Colonic mucosa (tissue), 4 donors: ENCODE measurements at places on chromosomes 6 and 20.

DNA sequence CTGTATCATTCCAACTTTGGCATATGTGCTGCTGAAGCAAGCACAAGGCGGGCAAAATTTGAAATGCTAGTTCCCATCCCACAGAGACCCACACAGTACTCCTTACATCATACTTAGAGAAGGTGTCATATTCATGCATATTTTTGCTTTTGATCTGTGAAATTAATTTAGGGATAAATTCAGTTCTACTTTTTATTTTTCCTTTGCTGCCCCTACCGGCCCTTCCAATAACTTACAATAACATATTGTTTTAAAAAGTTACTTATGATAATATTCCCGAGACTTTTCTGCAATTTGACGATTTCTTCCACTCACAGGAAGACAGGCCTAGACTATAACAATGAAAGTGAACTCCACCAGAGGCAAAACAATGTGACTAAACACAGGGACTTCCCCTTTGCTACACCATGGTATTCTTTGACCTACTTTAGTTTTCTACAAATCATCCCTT lies 35.0 kb downstream of the SESN1 start:
- no peak for DNase-seq

DNA sequence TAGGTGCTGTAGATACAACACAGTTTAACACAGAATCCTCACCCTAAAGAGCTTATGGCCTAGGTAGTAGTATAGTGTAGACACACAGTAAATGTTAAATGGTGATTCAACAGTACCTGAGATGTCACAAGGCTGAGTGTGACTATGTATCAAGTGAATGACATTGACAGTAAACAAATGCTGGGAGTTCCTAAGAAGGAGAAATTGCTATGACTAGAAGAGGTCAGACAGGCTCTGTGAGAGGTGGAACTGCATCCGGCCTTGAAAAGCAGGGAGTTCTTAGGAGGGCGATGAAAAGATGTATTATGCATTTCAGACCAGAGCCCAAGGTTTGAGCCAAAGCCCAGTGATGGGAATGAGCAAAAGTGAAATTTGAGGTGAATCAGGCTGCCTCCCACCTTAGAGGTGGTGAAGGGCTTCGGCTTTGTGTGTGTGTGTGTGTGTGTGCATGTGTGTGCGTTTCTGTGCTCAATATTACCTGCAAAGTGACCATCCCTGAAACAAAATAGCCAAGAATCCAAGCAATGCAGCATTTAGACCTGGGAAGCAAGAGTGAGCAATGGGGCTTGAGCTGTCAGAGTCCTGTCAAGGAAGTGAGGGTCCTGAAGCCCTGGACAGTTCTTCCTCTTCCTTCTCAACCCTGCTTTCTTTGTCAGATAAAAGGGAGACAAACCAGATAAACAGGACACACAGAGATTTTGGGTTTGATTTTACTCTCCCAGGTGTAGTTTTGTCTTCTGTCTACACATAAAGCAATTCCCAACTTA lies 32.3 kb upstream of the CITED2 start:
- no peak for DNase-seq

- DNase-seq = no peak
Measured at GRCh38 chr6:44559486-44560270, 172.2 kb downstream of the CDC5L start.

- no peak for DNase-seq
Measured at GRCh38 chr20:38214256-38215193, 46.0 kb downstream of the KIAA1755 start.

DNA sequence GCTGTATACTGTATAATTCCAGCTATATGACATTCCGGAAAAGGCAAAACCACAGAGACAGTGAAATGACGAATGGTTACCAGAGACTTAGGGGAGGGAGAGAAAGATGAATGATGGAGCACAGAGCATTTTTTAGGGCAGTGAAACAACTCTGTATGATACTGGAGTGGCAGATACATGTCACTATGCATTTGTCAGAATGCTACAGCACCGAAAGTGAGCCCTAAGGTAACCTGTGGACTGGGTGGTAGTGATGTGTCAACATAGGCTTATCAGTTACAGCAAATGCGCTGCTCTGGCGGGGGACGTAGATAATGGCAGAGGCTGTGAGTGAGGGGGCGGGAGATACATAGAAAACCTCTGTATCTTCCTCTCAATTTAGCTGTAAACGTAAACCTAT lies 201.3 kb upstream of the SSTR4 start:
- no peak for DNase-seq

DNA sequence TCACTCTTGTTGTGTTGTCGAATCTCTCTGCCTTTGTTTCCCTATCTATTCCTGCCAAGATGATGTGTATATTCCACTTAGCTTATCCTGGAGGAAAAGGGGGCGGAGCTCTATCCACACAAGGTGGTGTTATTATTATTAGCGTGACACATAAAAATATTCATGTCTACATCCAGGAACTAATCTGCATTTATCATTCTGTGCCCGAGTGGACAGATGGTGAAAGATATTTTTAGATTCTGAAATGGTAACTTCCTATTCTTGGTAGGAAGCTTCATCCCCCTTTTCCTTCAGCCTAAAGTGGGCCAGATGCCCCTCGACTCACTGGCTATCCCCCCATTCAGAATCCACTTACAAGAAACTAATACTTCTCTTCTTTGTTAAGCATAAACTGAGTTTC lies 2.0 kb downstream of the XKR7 start:
- DNase-seq = no peak

DNA sequence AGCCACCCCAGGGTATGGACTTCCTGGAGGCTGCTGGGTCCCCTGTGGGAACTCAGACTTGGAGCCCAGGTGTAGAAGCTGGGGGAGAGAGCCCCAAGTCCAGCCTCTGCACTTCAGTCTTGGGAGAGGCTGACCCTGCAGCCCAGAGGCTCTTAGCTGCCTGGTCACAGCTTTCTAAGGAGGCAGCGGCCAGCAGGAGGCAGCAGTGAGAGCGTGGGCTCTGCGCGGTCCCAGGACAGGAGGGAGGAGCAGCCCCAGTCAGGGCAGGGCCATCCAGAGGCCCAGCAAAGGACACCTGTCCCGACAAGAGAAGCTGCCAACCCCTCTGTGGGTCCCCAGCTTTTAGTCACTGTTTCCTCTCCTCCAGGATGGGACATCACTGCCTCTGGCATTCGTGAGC lies 9.4 kb downstream of the TREML2 start:
- DNase-seq = peak; percentile 36

GRCh38 chr20:5989539-5989938 lies 39.1 kb downstream of the MCM8 start:
- DNase-seq = no peak

DNA sequence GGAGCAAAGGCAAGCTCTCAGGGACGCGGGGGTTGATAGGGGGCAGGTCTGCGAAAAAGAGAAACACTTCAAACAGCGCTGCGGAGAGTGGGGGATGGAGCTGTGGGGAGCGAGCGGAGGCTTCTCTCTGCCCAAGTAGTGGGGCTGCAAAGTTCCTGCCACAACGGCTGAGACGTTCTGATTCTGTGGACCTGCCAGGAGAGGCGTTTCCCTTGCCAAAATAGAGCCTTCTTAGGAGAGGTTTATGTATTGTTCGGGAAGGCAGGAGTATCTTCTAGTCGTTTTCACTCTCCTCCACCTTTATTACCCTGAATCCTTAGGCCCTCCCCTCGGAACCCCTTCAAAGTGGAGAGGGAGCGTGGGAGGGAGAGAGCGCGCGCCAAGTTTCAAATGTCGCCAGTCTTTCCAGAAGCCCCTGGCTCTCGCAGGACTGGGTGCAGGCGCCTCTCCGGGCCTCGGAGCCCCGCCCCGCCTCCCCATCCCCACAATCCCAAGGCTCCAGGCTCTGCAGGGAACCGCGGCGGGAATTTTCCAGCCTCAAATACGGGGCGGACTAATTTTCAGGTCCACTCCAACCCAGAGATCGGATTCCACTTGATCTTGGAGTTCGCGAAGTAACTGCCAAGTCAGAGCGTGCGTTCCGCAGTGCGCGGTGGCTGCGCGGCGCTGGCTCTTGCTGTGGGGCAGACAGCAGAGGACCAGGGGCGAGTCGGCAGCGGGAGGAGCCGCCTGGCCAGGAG lies 10.0 kb upstream of the POU3F2 start:
- no peak for DNase-seq

- no peak for DNase-seq
Measured at GRCh38 chr6:1423578-1423977, 34.2 kb downstream of the FOXF2 start.

- DNase-seq = no peak
Measured at GRCh38 chr20:48782901-48783308, 44.9 kb downstream of the PREX1 start.

- no peak for DNase-seq
Measured at GRCh38 chr6:144140867-144141266, 9.4 kb upstream of the STX11 start.

GRCh38 chr6:70163795-70164194 lies 139.1 kb downstream of the COL9A1 start:
- no peak for DNase-seq

DNA sequence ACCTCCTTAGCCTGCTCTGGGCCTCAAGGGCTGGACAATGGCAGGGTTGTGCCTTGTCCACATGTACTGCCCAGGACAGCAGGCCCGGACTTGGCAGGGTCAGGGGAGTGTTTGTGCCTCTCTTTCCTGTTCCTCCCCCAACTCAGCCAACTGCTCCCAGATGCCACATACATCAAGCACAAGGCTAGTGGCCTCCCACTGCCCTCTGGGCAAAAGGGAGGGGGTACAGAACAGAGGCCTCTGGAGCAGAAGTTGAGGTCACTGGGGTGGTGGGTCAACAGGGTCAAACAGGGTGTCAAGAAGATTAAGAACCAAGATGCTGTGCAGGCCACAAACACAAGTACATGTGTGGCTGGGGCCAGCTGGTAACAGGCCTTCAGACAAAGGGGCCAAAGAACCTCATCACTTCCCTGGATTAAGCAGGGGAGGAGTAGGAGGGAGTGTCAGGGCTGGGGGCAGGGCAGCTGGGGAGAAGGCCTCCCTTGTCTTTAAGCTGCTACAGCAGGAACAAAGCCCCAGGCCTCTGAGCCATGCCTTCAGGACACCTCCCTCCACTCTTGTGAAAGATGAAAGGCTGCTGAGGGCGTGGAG lies 36.0 kb downstream of the KCNK5 start:
- no peak for DNase-seq

GRCh38 chr20:63447320-63447719 lies 25.1 kb downstream of the KCNQ2 start:
- DNase-seq = no peak

GRCh38 chr20:63095718-63096654 lies 89.2 kb upstream of the BHLHE23 start:
- no peak for DNase-seq

GRCh38 chr20:50029697-50030461 lies 47.1 kb downstream of the SNAI1 start:
- no peak for DNase-seq

DNA sequence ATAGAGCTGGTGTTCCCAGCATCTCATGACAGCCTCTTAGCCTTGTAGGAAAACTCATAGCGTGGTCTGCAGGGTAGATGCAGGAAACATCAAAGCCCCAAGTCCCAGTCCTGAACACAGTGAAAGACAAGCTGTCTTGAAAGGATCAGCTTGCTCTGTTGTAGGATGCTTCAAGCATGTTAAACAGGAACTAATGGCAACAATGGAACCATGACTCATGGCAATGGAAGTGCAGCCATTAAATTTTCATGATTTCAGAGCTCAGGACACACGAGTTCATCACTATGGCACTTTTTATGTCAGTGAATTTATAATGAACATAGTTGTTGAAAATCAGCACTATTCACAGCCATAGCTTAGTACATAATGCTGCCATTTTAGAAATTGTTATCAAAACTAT lies 367.7 kb downstream of the KIF16B start:
- no peak for DNase-seq

DNA sequence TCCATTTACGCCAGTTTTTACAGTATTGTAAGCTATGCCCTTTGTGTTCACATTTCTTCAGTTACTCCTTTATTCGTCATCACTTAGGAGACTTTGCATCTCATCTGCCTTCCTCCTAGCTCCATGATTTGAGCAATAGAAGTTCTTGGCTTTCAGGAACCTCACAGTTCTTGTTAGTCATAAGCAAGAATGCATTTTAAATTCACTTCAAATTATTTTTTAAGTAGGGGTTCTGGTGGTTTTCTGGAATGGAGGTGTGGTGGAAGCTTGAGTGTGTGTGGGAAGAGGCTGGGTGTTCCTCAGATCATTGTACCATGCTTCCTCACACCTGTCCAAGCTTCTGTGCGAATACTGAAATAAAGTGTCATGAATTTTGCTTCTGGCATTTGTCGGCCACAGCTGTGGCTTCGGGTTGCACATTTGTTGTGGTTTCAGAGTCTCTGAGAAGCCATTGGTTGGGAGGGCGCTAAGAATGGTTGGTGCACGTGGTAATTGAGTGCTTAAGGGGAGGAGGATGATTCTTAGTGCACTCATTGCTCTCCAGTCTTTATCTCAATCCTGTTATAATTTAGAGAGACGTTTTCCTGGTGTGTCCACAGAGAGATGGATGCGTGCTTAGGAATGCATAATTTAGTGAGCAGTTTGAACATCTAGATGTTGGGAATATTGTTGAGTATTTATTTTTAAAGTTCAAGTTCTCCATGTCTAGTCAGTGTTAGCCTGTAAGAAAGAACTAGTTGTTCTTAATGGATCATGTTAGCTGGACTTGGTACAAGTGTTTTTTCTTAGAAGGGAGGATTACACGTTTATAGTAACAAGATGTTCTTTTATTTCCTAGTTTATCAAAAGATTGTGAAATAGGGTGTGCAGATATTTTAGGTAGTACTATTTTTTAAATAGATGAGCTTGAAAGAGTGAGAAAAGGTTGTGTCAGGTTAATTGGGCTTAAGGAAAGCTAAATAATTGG lies 31.9 kb downstream of the FOXO3 start:
- DNase-seq = peak; percentile 40

- no peak for DNase-seq
Measured at GRCh38 chr20:47008842-47009518, 114.3 kb downstream of the EYA2 start.

DNA sequence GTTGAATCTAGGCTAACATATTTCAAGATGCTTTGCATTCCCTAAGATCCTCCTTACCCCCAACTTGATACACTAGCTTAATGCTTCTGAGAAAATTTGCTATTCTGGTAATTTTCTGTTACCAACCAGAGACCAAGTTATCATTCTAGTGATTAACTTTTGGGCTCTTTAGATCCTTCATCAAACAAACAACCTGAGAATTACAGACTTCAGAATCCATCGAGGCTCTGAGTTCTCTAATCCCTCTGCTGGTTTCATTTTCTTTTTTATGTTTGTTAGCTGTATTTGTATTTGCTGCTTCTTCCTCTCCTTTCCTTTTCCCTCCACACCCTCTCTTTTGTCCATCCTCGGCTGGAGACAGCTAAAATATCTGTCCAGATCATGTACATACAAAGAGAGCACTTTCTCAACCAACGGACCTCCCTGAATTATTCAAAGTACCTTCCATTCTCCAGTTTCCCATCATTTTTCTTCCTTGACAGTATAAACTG lies 98.7 kb upstream of the RIPOR2 start:
- no peak for DNase-seq

- no peak for DNase-seq
Measured at GRCh38 chr6:105985816-105986632, 100.1 kb upstream of the PRDM1 start.

GRCh38 chr6:151054306-151054705 lies 185.5 kb upstream of the AKAP12 start:
- peak; percentile 9 for DNase-seq

- DNase-seq = no peak
Measured at GRCh38 chr6:75759207-75759606, 10.2 kb downstream of the MYO6 start.
